Left cardiac atrium (tissue), 4 donors: ENCODE measurements at places on chromosomes 16 and 17. TPM values are rescaled to one million over a fixed set of nuclear protein-coding genes. Genes with fewer than 3 reads are reported as not detected.

- DNase-seq, result no peak
Measured at GRCh38 chr16:22312897-22313781, 15.9 kb downstream of the POLR3E start.

- DNase-seq, result no peak
Measured at GRCh38 chr17:48579760-48580554, 1.8 kb upstream of the HOXB4 start.

Gene EVPL
- 0.29 TPM for total RNA-seq

Gene HBZ
- total RNA-seq, result 0.32 TPM

Gene TBC1D3
- total RNA-seq, result not detected

Gene NPIPB2
- 2.1 TPM for total RNA-seq

GRCh38 chr16:87207965-87208364, 109.2 kb downstream of the C16orf95 start:
- no peak for DNase-seq

DNA sequence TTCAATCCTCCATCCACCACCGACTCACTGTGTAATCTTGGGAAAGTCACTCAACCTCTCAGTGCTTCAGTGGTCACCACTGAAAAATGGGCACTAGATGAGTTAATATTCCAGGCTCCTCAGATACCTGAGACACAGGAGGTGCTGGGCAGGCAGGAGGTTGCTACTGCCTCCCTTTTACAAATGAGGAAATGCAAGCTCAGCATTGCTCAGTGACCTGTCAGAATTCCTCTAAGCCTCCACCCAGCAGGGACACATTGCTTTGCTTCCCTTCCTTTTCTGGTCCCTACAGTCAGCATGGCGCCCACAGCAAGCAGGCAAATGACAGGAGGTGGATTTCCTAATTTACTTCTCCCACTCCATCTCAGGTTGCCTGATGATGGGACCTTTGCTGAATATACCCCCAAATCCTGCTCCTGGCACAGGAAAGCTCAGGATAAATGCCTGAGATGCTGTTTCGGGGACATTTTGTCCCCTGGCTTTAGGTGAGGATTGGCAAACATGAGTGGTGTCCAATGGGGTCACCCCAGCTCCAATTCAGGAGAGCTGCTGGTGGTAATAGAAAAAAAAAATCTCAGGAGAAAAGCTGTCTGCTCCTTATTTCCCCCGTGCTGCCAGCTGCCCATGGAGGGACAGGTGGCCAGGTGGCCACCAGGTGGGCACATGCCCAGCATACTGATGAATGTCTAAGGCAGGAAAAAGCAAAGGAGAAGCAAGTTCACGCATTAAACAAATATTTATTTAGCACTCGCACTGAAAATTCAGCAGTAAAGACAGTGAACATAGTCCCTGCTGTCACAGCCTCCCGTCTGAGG, 5.0 kb upstream of the KRT13 start:
- no peak for DNase-seq

GRCh38 chr17:5581655-5582054, 2.7 kb downstream of the NLRP1 start:
- no peak for DNase-seq
